ENCODE measurements at places on chromosomes 1 and 21. TPM values are rescaled to one million over a fixed set of nuclear protein-coding genes. Genes with fewer than 3 reads are reported as not detected.

ZNF593OS gene
- not detected for polyA plus RNA-seq

CADM3 gene
- polyA plus RNA-seq: 12.1 TPM

NUF2 gene
- polyA plus RNA-seq: 2.9 TPM

AMPD1 gene
- polyA plus RNA-seq: not detected

PLA2G2D gene
- 0.55 TPM for polyA plus RNA-seq

EXOSC10 gene
- 12.6 TPM for polyA plus RNA-seq

AGTRAP gene
- polyA plus RNA-seq: 1.9 TPM

LCE6A gene
- polyA plus RNA-seq: not detected

RCC1 gene
- 2.3 TPM for polyA plus RNA-seq

NBPF20 gene
- 0.07 TPM for polyA plus RNA-seq

AMY1B gene
- not detected for polyA plus RNA-seq

CELA2A gene
- polyA plus RNA-seq: not detected

ANKRD65 gene
- not detected for polyA plus RNA-seq

AURKAIP1 gene
- 36.4 TPM for polyA plus RNA-seq

PTPN7 gene
- polyA plus RNA-seq: not detected

SYDE2 gene
- 0.08 TPM for polyA plus RNA-seq

C2CD4D gene
- polyA plus RNA-seq: 0.14 TPM

LAX1 gene
- not detected for polyA plus RNA-seq

SLC9C2 gene
- polyA plus RNA-seq: not detected

NPPB gene
- not detected for polyA plus RNA-seq

DYNLT4 gene
- not detected for polyA plus RNA-seq

INSRR gene
- polyA plus RNA-seq: not detected

FCRL6 gene
- not detected for polyA plus RNA-seq

FTCD gene
- polyA plus RNA-seq: not detected

KIAA1614 gene
- 0.07 TPM for polyA plus RNA-seq

TMEM82 gene
- not detected for polyA plus RNA-seq

LRRIQ3 gene
- 3.3 TPM for polyA plus RNA-seq

C1orf226 gene
- polyA plus RNA-seq: 1.1 TPM

VAV3 gene
- polyA plus RNA-seq: 33.7 TPM

KLHDC8A gene
- 6.6 TPM for polyA plus RNA-seq

CLCA1 gene
- not detected for polyA plus RNA-seq

LCE1B gene
- polyA plus RNA-seq: not detected

CRNN gene
- polyA plus RNA-seq: not detected

NES gene
- polyA plus RNA-seq: 2.3 TPM

VHLL gene
- polyA plus RNA-seq: not detected

ZBTB8B gene
- polyA plus RNA-seq: 0.77 TPM

TOE1 gene
- polyA plus RNA-seq: 3.7 TPM

RGS7 gene
- 71.2 TPM for polyA plus RNA-seq

OR2T33 gene
- not detected for polyA plus RNA-seq

CASQ2 gene
- polyA plus RNA-seq: 204 TPM

PDE4B gene
- polyA plus RNA-seq: 6.1 TPM

KCNK2 gene
- polyA plus RNA-seq: 1.1 TPM

NTNG1 gene
- polyA plus RNA-seq: 9.0 TPM

SUSD4 gene
- polyA plus RNA-seq: 153 TPM

CSMD2 gene
- polyA plus RNA-seq: 0.43 TPM

CFAP141 gene
- not detected for polyA plus RNA-seq

PLEKHG5 gene
- polyA plus RNA-seq: 1.8 TPM

DMRTA2 gene
- polyA plus RNA-seq: not detected

SYT11 gene
- polyA plus RNA-seq: 166 TPM

SPAG17 gene
- polyA plus RNA-seq: 6.1 TPM

PRR9 gene
- polyA plus RNA-seq: not detected

FCRL2 gene
- not detected for polyA plus RNA-seq

INAVA gene
- polyA plus RNA-seq: 0.66 TPM

GBP3 gene
- polyA plus RNA-seq: 1.9 TPM

EPHX1 gene
- polyA plus RNA-seq: 1.6 TPM
